ENCODE measurements at places on chromosomes 7 and 10.

GRCh38 chr7:151007469-151007898 is 16.7 kb downstream of the NOS3 start:
- no peak for DNase-seq

DNA sequence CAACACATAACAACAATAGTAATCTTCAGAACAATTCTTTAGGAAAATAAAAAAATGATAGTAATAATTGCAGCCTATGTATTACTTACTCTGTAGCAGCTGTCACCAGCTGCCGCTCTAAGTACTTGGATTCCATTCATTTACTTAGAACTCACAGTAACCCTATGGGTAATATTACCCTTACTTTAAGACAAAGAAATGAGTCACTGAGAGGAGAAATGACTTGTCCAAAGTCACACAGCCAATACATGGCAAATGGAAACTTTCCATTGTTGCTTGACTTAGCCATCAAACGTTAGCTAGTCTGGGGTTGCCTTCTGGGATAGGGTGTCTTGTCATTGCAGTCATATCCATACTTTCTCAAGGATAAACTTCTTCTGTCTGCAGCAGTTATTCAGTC is 3.6 kb downstream of the CCNY start:
- DNase-seq, result no peak

- no peak for DNase-seq
These were observed 323.9 kb downstream of the AUTS2 start for GRCh38 chr7:69922026-69922803.

- no peak for DNase-seq
These were observed 102.1 kb upstream of the MGMT start for GRCh38 chr10:129364949-129365348.

DNA sequence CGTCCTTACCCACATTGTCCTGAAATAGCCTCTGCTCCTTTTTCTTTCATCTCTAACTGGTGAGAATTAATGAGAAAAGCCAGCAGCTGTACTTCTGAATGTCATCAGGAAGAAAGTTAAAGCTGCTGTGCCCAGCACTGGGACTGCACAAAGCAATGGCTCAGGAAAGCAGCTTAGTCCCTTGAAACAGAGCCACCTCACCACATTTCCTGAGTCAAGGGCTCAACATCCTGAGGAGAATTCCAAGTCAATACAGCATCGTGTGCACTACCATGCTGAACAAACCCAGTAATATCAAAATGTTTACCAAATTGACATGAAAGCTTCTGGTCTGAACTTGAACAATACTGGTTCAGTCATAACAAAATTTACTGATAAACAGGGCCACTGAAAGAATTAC is 140.1 kb downstream of the KMT2E start:
- no peak for DNase-seq

GRCh38 chr7:112538726-112539255 is 58.0 kb downstream of the LSMEM1 start:
- no peak for DNase-seq

- peak; percentile 49 for DNase-seq
These were observed 25.4 kb upstream of the PRXL2A start for GRCh38 chr10:80382989-80383388.
